ENCODE measurements at places on chromosomes 3 and 15. TPM values are rescaled to one million over a fixed set of nuclear protein-coding genes. Genes with fewer than 3 reads are reported as not detected.

GRCh38 chr15:73972984-73973682, 19.0 kb downstream of the STOML1 start:
- DNase-seq = peak; percentile 94

DNA sequence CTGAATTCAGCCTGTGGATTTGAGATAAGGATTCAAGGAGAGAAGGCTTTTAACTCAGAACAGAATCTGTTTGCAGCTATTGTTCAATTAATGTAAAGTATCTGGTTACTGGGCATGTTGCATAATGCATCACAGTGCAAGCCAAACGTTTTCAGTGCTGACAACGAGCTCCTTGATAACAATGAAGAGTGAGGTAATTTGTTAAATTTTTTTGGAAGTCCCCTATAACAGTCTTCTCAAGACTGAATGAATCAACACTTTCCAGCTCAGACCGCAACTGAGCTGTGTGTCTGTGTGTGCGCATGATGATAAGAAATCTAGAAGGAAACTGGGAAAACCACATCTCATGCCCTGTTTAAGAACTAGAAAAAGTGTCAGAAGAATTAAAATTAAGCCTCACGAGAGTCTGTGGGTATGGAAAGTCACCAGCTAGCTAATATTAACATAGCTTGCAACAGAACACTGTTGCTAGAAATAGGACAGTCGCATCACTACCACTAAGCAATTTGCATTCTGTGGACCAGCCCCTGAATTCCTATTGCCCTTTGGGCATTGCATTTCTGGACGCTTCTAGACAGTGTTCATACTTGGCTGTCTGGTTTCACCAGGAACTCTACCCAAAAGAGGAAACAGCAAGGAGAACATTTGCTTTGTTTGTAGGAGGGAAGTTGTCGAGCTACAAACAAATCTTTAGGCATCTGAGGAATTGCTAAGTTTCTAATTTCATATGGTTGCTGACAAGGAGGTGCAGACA, 43.7 kb upstream of the ATP2C1 start:
- DNase-seq = no peak

DNA sequence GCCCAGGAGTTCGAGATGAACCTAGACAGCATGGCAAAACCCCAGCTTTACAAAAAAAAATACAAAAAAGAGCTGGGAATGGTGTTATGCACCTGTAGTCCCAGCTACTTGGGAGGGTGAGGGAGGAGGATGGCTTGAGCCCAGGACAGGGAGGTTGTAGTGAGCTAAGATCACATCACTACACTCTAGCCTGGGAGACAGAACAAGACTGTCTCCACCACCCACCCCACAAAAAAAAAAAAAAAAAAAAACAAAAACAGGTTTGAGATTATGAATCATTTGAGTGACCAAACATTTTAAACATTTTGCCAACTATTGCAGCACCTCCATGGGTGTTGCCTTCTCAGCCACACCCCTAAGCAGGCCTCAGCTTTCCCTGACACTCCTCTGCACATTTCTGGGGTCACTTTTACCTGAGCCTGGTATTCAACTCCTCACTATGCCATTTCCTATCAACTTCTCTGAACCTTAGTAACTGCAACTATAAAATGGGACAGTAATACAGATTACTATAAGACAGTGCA, 41.8 kb downstream of the IL5RA start:
- DNase-seq = no peak

GRCh38 chr3:107637416-107638183, 114.8 kb downstream of the BBX start:
- no peak for DNase-seq

DNA sequence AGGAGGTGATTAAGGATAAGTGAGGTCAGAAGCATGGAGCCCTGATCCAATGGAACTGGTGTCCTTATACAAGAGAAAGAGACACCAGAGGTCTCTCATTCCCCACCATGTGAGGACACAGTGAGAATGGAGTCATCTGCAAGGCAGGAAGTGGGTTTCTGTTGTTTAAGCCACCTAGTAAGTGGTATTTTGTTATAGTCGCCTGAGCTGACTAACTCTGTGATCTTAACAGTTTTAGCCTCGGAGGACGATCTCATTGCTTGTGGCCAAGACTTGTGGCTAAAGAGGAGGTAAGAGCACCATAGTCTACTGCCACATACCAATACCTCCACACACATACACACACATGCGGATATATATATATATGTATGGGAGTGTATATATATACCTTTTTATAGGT, 73.8 kb downstream of the MCTP2 start:
- no peak for DNase-seq

DNA sequence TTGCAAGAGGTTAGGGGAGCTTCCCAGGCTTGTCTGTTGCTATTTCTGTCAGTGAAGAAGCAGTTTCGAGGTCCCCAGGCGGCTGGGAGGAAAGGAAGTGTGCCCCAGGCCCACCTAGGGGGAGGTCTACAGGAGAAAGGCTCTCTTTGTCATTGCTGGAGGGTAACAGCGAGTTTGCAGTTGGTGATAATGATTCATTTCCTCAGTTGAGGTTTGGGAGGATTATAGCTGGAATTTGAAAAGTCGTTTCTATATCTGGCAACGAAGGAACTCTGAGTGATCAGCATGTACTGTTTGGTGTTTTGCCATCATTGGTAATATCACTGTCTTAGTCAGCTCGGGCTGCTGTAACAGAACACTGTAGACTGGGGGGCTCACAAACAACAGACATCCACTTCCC, 65.5 kb upstream of the UBE3A start:
- no peak for DNase-seq

DNA sequence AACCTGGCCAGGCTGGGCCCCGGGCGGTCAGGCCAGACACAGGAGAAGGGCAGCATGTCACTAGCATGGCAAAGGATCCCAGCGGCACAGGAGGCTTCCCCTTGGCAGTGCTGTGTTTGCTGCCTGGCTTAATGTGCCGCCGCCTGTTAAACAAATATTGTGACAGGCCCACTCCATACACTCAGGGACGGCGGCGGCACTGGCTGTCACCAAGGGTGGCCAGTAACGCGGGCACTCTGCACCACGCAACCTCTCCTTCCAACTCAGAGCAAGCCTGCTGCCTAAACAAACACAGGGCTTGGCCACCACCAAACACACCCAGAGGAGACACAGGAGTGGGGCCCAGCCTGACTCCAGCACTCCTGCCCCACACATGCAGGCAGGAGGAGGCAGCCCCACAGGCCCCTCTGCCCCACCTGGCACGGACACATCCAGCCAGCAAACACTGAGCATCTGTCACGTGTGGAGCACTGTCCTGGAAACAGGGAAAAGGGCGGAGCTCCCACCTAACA, 48.0 kb downstream of the TPRA1 start:
- DNase-seq = no peak

DNA sequence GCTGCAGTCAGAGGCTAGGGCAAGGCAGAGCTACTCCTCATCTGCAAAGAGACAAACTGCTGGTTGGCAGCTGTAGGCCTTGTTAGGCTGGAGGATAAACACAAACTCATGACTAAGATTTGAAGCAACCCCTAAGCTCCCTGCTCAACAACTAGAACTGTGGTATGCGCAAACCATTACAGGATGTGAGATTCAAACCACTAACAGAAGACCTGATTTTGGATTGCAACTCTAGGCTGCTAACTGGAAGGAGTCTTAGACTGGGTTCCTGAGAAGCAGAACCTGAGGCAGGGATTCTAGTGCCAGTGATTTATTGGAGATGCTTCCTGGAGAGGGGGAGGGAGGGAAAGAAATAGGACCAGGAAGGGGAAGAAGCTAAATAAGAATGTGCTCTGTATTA, 22.5 kb downstream of the CCR4 start:
- DNase-seq = no peak

DNA sequence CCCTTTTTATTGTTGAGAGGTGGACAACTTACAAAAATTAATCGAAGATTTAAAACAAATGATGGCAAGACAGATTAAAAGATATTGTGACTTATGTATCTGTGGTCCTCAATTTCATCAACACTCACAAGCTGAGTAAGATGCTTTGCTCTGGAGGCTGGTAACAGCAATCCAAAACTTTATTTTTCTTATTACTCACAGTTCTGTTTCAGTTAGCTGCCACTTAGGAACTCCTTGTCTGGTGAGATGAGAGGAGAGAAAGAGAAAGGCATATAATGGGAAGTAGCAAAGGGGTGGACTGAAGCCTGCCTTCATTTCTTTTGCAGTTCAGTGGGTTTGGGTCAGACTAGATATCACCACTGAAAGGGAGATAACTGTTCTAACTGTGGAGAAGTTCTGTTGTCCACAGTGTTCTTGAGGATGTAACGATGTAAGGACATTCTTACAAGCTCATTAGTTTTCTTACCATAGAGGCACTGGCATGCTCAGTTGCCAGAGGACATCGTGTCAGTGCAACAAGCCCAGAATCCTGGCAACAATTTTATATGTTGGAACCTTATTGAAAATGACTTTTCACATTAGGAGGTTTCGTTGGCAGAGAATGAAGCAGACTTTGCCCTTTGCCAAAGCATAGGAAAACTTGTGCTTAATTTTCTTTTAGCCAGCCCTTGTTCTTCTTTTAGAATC, 93.6 kb downstream of the PLCL2 start:
- DNase-seq = no peak

DNA sequence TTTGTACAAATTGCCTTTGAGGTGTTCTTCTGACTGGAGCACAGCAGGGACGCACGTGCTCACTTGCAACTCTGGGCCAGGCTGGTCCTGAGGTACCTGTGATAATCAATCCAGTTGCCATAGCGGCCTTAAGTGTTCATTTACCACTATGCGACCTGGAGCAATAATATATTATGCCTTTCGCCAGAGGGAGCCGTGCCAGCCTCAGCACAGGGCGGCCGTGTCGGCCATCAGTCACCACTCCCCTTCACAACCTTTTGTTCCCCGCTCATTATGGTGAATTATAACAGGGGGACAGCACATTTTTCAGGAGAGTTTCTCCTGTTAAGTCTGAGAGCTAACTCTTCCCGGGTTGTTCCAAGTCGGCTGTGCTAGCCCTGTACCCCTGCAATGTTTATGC, 289.7 kb downstream of the RORA start:
- no peak for DNase-seq

GRCh38 chr3:50627407-50628051, 10.6 kb downstream of the MAPKAPK3 start:
- no peak for DNase-seq

DNA sequence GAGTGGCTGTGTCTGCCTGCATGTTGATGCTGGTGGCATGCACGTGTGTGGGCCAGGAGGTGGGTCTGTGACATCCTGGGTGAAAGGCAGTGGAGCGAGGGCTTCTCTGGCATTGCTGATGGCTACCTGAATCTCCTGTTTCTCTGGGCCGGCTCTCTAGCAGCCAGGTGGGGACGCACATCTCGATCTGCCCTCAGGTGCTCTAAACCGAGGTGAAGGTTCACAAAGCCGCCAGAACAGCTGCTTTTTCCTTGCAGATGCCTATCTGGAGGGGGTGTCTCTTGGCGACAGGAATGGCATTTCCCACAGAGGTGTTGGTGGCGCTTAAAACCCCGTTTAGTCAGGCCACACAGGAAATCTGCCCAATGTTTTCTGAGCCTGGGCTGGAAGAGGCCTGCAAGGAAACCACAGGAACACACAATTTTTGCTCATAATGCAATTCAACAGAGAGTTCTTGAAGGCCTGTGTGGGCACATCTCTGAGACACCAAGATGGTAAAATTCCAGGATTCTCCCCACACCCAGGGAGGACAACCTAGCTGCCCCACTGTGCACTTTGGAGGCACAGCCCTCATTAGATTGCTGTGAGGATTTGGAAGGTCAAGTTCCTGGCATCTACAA, 11.9 kb downstream of the TMEM158 start:
- no peak for DNase-seq

GRCh38 chr15:59138243-59138642, 33.3 kb downstream of the CCNB2 start:
- DNase-seq = no peak

The EXOSC7 gene
- 29.6 TPM for total RNA-seq

The NEK10 gene
- 3.3 TPM for total RNA-seq

The CLDN16 gene
- total RNA-seq = not detected

The TNFSF10 gene
- total RNA-seq = 13.0 TPM

The CMTM8 gene
- total RNA-seq = 5.5 TPM

Measured in cardiac septum (tissue), 1 donor.